ENCODE measurements at places on chromosomes 4 and X.

GRCh38 chrX:110419512-110419911 is 60.9 kb downstream of the RTL9 start:
- DNase-seq, result no peak

GRCh38 chr4:108492816-108493595 is 127.4 kb upstream of the RPL34 start:
- DNase-seq, result no peak

DNA sequence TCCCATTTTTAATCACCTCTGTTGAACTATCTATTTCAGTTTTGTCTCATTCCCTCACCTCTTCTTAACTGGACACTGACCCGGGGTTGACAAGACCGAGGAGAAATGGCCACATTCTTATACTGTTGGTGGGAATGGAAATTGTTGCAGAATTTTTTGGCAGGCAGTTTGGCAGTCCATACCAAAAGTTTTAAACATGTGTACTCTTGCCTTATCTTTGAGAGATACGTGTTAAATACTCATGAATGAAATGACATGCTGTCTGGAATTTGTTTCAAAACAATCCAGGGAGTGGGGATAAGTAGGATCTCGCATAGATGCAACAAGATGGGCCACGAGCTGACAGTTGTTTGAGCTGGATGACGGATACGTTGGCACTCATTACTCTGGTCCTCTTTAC is 12.1 kb downstream of the FGFBP1 start:
- DNase-seq, result no peak

GRCh38 chr4:15021946-15022345 is 19.7 kb downstream of the CPEB2 start:
- no peak for DNase-seq

DNA sequence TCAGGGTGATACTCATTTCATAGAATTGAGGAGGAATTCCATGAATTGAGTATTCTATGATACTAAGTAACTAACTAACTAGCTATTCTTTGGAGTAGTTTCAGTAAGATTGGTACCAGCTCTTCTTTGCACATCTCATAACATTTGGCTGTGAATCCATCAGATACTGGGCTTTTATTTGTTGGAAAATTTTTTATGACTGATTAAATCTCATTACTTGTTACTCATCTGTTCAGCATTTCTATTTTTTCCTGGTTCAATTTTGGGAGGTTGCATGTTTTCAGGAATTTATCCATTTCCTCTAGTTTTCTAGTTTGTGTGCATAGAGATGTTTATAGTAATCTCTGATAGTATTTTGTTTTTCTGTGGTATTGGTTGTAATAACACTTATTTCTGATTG is 70.8 kb upstream of the FREM3 start:
- no peak for DNase-seq

GRCh38 chr4:117489107-117489506 is 403.7 kb upstream of the TRAM1L1 start:
- no peak for DNase-seq

GRCh38 chr4:14392378-14392777 is 609.9 kb upstream of the CPEB2 start:
- DNase-seq, result no peak

Data from cortex of kidney (tissue), 1 donor.